ENCODE measurements at places on chromosomes 11 and 22.

DNA sequence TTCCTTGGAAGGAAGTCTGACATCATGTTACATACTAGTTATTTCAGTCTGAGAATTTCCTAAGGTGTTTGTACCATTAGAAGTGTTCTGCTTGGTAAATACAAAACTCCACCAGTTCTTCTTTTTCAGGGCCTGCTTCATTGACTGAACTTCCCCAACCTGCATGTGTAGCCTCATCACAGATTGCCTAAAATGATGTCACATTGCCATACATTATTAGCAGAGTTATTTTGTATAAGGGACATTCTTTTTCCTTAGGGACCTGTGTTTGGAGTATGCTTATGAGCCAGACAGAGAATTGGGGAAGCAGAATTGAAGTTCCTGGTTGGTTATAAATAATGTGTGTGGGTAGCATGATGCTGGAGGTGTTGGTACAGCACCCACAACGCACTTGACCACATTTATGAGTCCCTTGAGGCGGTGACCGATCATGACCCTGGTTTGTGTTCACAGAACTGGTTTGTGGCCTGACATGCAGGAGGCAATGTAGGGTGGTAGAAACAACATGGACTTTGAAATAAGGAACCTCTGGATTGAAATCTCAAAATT, 16.4 kb upstream of the MMP7 start:
- no peak for DNase-seq

- no peak for DNase-seq
Observed at GRCh38 chr22:37045958-37046357, 5.6 kb upstream of the KCTD17 start.

- no peak for DNase-seq
Observed at GRCh38 chr11:36452961-36453360, 57.1 kb downstream of the TRAF6 start.

DNA sequence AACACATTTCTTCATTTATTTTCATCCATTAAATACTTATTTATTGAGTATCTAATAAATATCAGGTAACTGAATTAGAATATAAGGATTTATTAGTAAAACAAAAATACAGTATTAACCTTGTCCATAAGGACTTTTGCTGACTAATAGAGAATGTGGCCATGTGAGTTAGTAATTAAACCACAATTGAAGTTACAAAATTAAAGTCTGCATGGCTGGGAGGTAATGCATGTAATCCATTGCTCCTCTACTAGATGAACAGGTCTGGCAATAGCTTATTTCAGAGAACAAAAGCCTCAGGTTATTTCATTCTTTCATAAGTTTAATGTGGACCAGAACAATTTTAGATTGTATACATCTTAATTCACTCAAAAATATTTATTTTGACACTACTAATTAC, 9.9 kb upstream of the CARD18 start:
- DNase-seq, result no peak

- DNase-seq, result no peak
Observed at GRCh38 chr11:4851033-4851432, 2.0 kb upstream of the OR51S1 start.

- DNase-seq, result no peak
Observed at GRCh38 chr11:122311216-122311755, 195.3 kb upstream of the BLID start.

DNA sequence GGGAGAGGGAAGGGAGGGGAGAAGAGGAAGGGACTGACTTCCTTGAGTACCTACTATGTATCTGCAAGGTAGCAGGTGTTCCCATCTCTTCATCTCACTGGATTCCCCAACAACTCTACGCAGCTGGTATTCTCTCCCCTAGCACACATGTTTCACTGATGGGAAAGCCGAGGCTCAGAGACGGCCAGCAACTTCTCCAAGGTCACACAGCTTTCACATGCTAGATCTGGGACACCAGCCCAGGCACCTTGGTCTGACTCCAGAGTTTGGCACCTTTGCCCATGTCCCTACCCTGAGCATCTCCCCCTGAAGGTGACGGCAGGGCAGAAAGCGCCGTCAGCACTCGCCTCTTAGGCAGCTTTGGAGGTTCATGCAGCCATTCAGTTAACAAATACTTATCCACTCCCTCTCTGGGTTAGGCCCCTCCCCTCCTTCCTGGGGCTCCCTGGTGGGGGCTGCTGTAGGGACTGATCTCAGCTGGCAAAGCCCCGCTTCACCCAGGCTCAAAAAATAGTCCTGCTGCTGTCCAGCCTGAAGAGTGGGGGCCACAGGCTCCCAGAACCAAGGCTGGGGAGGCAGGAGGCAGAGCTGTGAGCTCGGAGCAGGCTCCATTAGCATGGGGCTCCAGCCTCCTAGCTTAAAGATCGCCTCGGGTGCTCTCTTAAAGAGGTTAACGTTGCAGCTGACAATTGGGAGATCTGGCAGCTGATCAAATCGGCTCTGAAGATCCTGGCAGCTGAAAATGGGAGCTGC, 79.4 kb downstream of the IGLL1 start:
- DNase-seq, result peak; percentile 39

- DNase-seq, result peak; percentile 64
Observed at GRCh38 chr22:36546092-36546804, 17.3 kb upstream of the EIF3D start.

GRCh38 chr11:215581-216037, 8.1 kb downstream of the RIC8A start:
- DNase-seq, result no peak

DNA sequence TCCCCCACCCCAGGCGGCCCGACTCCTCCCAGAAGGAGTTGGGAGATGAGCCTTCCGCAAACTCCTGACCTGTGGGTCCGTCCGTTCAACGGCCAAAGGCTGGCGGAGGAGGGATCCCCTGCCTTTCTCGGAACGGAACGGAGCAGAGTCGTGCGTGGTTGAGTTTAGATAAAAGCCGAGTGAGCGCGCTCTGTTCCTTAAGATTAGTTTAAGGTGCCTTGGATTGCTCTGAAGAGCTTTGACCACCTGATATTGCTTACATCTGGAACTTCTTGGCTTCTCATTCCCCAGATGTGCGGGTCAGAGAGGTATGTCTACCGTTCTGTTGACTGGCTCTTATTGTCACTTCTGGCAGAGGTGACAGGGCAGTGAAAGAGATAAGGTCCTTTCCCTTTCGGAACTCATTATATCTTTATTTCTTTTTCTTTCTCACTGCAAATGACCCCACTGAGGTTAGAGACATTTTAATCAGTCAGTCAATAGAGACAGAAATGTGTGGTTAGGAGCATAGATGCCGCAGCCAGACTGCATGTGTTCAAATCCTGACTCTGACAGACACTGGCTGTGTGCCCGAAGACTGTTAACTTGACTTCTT, at the start of gene TRIM6:
TSS of gene TRIM6 (plus strand) at position 31 of the 595 bp plus-strand sequence. CDS start at position 292, 261 bp downstream.
- DNase-seq, result no peak

DNA sequence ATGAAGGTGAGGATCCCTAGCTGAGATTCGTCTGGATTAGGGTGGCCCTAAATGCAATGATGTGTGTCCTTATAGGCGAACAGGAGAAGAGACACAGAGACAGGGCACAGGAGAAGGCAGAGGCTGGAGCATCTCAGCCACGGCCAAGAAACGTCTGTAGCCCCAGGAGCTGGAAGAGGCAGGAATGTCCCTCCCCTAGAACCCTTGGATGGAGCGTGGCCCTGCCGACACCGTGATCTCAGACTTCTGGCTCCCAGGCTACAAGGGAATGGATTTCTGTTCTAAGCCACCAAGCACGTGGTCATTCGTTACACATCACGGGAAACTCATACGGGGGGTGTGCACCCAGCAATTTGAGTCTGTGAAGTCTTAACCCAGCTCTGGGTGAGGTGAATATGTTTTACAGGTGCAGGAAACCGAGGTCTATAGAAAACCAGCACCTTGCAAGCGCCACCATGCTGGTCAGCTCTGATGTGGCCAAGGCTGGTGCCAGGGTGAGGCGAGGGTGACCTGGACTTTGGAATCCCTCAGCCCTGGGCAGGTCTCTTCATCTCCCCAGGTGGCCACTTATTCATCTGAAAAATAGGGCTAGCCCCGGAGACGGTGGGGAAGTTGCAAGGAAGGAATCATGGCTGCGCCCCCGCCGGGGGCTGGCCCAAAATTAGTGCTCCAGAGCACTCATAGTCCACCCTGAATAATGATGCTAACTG, 89.5 kb upstream of the FGF3 start:
- no peak for DNase-seq

DNA sequence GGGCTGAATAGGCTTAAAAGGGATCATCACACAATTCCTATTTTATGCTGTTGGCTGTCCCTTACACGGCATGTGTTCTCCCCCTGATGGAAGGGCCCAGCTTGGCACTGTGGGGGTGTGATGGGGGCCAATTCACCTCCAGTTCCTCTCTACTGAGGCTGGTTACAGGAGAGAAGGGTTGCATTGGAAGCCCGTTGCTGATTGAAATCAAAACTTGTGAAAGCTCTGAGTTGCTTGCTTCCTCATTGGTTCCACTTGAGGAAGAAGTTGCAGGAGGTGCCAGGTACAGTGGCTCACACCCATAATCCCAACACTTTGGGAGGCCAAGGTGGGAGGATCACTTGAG, 13.3 kb upstream of the PRG2 start:
- no peak for DNase-seq

GRCh38 chr11:71268706-71269321, 16.4 kb upstream of the SHANK2 start:
- DNase-seq, result no peak

- no peak for DNase-seq
Observed at GRCh38 chr11:125337836-125338834, 157.9 kb downstream of the FEZ1 start.

GRCh38 chr11:69877235-69877634, 58.0 kb upstream of the FGF3 start:
- DNase-seq, result no peak

DNA sequence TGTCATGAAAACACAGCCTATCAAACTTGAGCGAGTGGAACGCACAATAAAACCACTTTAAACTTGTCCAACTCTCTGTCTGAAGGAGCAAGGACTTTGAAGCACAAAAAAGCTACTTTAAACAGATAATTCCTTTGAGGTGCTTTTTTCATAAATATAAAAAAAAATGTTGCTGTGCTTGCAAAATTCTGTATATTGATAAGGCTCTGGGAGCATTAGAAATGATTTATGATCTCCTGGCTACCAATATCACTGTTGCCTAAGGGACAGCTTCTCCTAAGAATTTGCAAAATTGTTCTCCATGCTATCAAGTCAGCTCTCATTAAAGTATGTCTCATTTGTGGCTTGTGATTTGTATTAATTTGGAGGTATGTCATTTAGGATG, 37.6 kb upstream of the LDLRAD3 start:
- DNase-seq, result no peak

DNA sequence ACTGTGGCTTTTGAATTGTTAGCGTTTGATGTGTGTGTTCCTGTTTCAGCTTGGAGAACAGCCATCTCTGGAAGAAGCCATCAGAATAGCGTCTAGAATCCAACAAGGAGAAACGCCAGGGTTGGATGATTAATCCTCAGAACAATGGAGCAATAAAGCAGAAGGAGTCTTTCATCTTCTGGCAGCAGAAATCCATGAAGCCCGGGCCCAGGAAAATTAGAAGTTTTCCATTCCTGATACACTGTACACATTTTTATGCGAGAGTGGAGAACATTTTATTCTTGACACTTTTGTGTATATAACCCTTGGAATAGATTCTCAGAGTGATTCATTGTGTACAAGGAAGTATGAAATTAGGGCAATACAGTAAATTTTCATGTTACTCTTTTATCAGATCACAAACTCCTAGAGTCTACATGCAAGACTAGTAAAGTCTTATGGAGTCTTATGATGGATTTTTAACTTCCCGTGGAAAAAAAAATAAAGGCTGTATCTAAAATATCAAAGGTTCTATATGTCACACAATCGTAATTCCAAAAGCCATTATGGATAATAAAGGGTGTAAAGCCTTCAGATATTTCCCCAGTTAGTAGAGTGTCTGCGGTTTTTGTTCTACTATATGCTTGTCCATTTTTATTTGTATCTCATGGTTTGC, 45.9 kb upstream of the WEE1 start:
- no peak for DNase-seq

- DNase-seq, result no peak
Observed at GRCh38 chr11:118643142-118643994, 36.0 kb downstream of the PHLDB1 start.

- no peak for DNase-seq
Observed at GRCh38 chr22:28442264-28442710, 237.4 kb downstream of the TTC28 start.

GRCh38 chr11:45754261-45754709, 50.7 kb upstream of the SLC35C1 start:
- no peak for DNase-seq

All from NCI-H1092 treated with DMSO at 0.1 percent for 48 hours (cell line).